Stimulated activated CD4-positive, alpha-beta T cell treated with anti-CD3 and anti-CD28 coated beads, Interleukin-4, amount 100 ng/mL, for 1 hour (primary cell): ENCODE measurements at places on chromosomes 5 and 9.

GRCh38 chr9:101995231-101995630 is 256.8 kb upstream of the GRIN3A start:
- no peak for DNase-seq

- no peak for DNase-seq
Observed at GRCh38 chr5:172892713-172893112, 58.7 kb downstream of the ERGIC1 start.

DNA sequence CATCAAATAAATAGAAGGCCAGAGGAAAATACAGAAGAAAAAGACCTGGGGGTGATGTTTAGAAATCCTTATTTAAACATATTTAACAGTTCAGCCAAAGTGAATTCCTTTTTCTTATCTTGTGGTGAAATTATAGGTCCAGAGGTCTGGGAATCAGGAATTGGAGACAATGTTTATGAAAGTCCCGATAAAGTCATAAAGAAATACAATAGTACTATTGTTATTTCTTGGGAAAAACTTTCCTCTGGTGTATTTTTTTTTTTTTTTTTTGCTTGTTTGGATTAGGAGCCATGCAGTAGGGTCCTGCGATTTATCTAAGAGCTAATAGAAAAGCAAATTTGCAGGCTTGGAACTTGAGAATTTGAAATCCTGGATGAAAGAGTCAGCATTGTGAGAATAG is 426 bp downstream of the C7 start:
- DNase-seq = no peak

- no peak for DNase-seq
Observed at GRCh38 chr5:115465431-115465830, 79.1 kb downstream of the FEM1C start.

- no peak for DNase-seq
Observed at GRCh38 chr5:2140501-2141175, 257.9 kb upstream of the IRX4 start.

DNA sequence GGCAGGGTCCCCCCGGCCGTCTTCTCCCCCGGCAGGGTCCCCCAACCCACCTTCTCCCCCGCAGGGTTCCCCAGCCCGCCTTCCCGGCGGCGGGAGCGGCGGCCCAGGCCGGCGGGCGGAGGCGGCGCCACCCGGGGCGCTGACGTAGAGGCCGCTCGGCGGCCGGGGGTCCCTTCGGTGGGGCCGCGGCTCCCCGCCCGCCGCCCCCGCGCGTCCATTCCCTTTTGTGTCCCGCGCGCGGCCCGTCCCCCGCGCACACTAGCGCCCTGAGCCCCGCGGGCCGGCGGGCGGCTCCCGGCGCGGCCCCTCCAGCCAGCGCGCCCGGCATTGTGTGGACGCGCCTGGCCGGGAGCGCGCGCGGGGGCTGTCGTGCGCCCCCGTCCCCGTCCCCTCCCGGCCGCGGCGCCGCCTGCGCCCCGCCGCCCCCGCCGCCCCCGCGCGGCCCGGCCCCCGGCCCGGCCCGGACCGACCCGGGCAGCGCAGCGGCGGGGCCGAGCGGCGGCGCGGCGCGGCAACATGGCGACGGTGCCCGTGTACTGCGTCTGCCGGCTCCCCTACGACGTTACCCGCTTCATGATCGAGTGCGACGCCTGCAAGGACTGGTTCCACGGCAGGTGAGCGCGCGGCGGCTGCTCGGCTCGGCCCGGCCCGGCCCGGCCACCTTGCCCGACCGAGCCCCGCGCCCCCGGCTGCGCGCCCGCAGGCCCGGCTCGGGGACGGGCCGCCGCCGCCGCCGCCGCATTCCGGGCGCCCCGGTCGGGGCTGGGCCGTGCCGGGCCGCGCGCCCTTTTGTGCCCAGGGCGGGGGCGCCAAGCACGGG is at the start of gene PHF2:
TSS of gene PHF2 (plus strand) at position 327 of the 820 bp plus-strand sequence. CDS start at position 517, 190 bp downstream.
- DNase-seq = peak; percentile 52

- DNase-seq = no peak
Observed at GRCh38 chr5:95471942-95472341, 80.8 kb downstream of the FAM81B start.

DNA sequence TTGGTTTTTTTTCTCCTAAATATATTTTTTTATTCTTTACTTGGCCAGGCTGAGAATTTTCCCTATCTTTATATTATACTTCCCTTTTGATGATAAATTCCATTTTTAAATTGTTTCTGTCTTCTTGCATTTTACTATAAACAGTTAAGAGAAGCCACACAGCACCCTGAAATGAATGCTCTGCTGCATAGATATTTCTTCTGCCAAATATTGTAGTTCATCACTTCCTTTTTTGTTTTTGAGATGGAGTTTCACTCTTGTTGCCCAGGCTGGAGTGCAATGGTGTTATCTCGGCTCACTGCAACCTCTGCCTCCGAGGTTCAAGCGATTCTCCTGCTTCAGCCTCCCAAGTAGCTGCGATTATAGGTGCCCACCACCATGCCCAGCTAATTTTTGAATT is 8.5 kb upstream of the INIP start:
- no peak for DNase-seq

- DNase-seq = no peak
Observed at GRCh38 chr5:142132916-142133315, 24.3 kb downstream of the NDFIP1 start.

DNA sequence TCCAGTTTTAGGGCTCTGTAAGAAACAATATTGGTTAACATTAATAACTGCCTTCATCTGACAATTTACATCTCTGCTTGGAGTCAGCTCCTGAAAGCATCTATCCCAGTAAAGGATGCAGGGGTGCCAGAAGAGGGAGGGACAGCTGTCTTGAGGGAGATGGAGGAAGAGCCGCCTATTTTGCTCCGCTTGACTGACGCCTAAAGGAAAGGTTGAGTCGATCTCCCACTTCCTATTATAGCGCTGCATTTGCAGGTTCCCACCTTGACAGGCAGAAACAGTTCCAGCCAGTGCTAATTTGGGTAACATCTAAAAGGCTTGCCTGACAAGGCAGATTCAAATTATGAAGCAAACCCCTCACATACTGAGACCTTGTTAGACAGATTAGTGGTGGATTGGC is 374.6 kb downstream of the SPATA31D1 start:
- no peak for DNase-seq

- DNase-seq = no peak
Observed at GRCh38 chr5:125134216-125135081, 388.0 kb upstream of the ZNF608 start.

GRCh38 chr9:136543830-136544547 is 1.9 kb downstream of the NOTCH1 start:
- no peak for DNase-seq

- no peak for DNase-seq
Observed at GRCh38 chr9:121240472-121241135, 27.4 kb upstream of the GSN start.

- no peak for DNase-seq
Observed at GRCh38 chr9:15139469-15139868, 167.5 kb downstream of the TTC39B start.

GRCh38 chr5:151130922-151131891 is 26.4 kb downstream of the ANXA6 start:
- peak; percentile 16 for DNase-seq

DNA sequence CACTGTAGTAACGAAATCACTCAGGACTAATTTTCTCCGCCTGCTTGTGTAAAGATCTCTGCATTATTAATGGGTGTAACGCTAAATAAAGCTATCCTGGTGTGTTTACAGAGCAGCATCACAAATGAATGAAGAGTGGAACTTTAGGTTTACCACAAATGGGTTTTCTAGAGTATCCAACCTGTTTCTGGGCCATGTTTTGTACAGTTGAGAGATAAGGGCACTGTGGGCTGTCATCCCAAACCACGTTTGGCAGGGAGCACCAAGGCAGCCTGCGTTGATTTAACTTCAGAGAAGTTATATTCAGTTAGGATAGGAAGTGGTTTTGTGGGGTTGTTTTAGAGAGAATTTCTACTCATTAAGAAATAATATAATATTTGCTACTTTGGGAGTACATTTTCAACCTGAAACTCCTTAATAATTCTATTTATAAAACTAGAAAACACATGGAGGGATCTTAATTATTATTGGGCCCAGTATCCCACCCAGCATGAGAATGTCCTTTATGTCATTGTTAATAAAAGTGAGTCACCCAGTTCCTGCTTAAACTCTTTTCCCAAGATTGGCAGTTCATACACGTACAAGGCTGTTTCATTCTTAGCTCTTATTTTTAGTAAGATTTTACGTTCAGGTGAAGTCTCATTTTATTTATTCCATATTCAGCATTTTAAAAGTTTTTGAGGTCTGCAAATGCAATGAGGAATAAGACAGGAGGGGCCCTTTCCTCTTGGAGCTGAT is 8.0 kb downstream of the KCNN2 start:
- no peak for DNase-seq

GRCh38 chr5:72035831-72036230 is 71.4 kb upstream of the MAP1B start:
- DNase-seq = no peak

- no peak for DNase-seq
Observed at GRCh38 chr9:82584349-82584863, 478.5 kb downstream of the RASEF start.

GRCh38 chr5:151892393-151892792 is 32.3 kb downstream of the GLRA1 start:
- DNase-seq = no peak

GRCh38 chr9:113005777-113006176 is 6.2 kb downstream of the ZNF883 start:
- DNase-seq = no peak

DNA sequence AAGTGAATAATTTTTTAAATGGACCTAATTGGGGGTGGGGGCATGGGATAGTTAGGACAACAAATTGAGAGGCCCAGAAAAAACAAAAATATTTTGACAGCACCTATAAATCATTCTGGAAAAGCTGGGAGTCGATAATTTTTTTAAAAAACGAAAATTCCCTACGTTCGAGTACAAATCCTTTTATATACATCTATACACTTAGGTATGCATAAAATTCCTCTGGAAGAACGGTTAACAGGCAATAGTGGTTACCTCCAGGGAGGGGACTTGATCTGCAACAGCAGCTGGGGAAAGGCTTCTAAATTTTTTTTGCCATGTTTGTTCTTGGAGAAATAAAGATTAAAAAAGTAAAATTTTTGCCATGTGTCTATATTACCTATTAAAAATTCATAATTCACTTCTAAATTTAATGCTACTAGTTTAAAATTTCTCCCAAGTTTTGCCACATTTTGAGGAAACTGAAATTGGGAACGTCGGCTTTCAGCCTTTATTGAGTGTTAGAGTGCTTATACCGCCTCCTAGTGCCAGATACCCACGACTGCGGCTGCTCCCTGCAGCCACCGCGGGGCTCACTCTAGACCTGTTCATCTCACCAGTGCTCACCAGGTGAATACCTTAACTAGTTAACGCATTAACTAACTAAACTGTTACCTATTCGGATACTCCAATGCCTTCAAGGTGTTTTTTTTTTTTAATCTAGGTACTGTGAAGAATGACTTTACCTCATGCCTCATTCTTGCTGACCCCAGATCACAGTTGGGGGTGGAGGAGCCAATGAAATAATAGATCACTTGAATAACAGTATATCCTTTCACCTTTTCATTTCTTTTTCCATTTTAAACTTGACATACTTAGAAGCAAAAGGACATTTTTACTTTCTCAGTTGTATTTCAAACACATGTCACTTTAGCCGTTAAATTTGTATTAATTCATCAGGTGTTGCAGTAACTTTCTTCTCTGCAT is 1.8 kb upstream of the BHMT start:
- peak; percentile 23 for DNase-seq

- no peak for DNase-seq
Observed at GRCh38 chr5:178542455-178542854, 47.7 kb downstream of the COL23A1 start.

DNA sequence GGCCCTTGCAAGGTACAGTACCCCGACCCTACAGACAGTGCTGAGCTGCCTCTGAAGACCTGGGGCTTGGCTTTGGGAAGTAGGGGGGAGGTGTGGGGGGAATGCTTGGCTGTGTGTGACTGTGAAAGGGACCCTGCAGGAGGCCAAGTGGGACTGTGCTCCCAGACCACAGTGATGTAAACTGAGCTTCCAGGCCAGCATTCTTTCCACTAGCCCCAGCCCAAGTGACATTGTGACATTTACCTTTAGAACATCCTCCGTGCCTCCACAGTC is 31.2 kb downstream of the HMCN2 start:
- no peak for DNase-seq

DNA sequence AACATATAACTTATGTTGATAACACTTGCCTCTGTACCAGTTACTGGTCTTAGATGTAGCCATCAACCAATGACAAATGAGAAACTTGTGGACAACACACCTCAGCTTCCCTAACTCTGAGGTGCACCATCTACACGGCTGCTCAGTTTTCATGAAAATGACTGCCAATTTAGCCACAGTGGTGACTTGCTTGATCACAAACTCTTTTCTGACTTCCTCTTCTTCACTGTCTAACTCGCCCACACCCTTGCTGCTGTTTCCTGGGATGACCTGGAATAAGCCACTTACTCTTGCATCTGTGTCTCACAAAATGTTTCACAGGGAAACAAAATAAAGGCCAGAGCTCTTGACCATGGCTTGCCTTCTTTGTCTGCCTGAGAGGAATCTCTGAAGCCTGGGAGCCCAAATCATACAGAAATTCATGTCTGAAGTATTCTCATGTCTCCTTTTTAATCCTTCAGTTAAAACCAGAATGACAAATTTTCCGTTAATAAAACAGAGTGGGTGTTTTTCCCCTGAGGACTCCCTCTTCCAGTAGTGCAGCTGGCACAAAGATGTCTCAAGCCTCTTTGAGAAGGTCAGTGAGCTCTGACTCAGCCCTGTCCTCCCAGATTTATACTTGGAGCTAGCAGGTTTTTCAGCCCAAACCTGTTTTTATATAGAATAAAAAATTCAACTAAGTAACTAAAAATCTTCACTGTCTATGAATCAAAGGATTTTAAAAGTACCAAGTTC is 126.5 kb upstream of the PAM start:
- DNase-seq = no peak

DNA sequence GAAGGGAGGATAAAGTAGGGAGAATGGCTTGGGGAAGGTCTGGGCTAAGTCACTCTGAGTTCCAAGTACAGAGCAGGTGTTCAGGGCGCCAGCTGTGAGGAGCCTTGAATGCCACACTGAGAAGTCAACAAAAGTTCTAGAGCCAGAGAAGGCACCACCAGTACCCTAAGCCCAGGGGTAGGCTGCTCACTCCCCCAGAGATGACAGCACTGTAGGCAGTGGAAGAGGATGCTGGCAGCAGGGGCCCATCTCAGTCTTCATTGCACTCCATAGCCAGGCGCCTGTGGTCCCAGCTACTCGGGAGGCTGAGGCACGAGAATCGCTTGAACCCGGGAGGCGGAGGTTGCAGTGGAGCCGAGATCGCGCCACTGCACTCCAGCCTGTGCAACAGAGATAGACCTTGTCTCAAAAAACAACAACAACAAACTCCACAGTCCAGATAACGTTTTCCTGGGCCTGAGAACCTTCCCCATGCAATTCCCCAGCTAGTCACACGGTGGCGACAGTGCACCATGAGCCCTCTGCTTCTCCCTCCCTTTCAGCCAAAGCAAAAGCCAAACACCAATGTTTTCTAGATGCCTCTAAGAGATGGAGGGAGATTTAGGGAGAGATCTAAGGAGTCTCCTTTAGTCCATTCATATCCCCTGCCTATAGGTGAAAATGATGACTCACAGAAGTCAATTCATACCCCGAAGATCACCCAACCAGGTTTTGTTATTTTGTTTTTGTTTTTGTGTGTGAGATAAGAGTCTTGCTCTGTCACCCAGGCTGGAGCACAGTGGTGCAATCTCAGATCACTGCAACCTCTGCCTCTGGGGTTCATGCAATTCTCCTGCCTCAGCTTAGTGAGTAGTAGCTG is 19.8 kb upstream of the NSD1 start:
- peak; percentile 79 for DNase-seq
